ENCODE measurements at places on chromosomes 6 and 20.

- DNase-seq = no peak
These were observed 5.4 kb downstream of the TRIM15 start for GRCh38 chr6:30168741-30169140.

DNA sequence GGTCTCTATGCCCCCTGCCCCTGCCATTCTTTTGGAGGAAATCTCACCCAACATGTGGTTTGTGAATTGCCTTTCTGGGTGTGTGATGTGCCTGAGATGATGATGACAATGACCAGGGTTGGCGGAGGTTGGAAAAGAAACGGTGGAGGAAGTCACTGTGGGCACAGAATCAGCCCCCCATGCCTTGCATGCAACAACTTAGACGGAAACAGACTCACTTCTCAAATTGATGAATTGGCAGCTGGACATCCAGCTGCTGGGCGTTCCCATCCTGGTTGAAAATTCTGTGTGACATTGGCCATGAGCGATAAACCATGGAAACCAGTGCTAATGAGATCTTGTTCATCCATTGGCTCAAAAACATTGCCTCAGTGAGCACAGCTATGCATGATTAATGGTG, 95.8 kb upstream of the LY86 start:
- no peak for DNase-seq

DNA sequence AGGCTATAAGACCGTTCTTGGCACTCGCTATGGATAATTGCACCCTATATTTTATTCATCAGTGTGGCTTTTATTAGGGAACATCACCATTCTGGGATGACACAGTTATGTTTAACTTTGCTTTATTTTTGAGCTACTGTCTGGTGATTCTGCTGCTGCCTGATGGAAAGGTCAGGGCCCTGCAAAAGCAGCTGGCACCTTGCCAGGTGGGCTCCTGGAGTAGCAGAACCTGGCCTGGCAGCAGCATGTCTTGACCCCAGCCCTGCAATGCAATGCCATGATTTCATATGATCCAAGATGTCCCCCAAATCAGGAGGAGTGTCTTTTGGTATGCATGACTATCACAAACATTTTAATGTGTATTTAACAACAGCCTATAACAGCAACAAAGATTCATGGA, 228.4 kb upstream of the RSPO3 start:
- DNase-seq = no peak

DNA sequence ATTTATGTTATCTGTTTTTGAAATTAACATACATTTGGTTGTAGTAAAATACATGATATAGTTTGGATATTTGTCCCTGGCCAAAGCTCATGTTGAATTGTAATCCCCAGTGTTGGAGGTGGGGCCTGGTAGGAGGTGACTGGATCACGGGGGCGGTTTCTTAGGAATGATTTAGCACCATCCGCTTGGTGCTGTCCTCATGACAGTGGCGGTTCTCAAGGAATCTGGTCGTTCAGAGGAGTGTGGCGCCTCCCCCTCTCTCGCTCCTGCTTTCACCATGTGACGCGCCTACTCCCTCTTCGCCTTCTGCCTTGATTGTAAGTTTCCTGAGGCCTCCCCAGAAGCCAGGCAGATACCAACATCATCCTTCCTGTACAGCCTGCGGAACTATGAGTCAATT, 29.0 kb downstream of the CTCFL start:
- DNase-seq = no peak

- peak; percentile 37 for DNase-seq
These were observed 207.9 kb downstream of the MYLK4 start for GRCh38 chr6:2542858-2543218.

GRCh38 chr6:13355999-13356785, 27.9 kb upstream of the TBC1D7 start:
- peak; percentile 55 for DNase-seq

DNA sequence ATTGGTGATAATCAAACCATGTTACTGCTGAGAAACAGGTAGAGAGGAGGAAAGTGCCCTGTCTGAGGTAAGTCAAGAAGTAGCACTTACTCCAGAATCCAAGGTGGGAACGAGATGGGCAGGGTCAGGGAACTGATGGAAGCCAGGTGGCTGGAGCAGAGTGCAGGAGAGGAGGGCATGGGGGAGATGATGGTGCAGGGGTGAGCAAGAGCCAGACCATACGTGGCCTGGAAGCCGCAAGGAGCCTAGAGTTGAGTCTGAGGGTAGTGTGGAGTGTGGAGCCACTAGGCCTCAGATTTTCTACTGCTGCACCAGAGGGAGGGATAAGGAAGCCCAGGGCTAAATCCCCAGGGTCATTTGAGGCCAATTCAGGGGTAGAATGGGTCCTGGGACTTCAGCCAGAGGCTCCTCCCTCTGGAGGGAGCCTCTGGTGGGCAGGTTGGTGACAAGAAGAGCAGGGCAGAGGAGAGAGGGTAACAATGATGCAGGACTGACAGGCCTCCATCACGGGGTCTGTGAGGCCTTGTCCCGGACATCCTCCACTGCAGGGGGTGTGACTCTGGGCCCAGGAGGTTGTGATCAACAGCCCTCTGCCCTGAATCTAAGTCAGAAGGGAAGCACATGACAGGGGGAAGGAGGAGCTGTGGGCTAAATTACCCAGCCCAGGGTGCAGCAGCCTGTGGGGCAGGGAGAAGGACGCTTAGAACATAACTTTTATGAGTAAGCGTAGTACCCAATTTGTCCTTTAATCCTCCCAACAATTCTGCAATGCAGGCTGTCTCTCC, 28.7 kb downstream of the COX4I2 start:
- DNase-seq = no peak

Data from stimulated activated CD4-positive, alpha-beta T cell treated with anti-CD3 and anti-CD28 coated beads, Interleukin-4, amount 100 ng/mL, for 24 hours (primary cell).